RPMI7951 (cell line): ENCODE measurements at places on chromosomes 1 and 21. TPM values are rescaled to one million over a fixed set of nuclear protein-coding genes. Genes with fewer than 3 reads are reported as not detected.

Gene S100A2
- total RNA-seq = 9.0 and 11.2 TPM in 2 replicates

Gene SPRR5
- total RNA-seq = not detected in 2 replicates

Gene NFYC
- 26.1 and 42.6 TPM in 2 replicates for total RNA-seq

Gene DCST2
- total RNA-seq = not detected in 2 replicates

Gene F13B
- 0.24 TPM in 1 of 2 replicates, not detected in the other for total RNA-seq

Gene PDZK1IP1
- total RNA-seq = not detected in 2 replicates

GRCh38 chr1:208090388-208091301 lies 153.5 kb downstream of the PLXNA2 start:
- peak; percentile 96 for DNase-seq

DNA sequence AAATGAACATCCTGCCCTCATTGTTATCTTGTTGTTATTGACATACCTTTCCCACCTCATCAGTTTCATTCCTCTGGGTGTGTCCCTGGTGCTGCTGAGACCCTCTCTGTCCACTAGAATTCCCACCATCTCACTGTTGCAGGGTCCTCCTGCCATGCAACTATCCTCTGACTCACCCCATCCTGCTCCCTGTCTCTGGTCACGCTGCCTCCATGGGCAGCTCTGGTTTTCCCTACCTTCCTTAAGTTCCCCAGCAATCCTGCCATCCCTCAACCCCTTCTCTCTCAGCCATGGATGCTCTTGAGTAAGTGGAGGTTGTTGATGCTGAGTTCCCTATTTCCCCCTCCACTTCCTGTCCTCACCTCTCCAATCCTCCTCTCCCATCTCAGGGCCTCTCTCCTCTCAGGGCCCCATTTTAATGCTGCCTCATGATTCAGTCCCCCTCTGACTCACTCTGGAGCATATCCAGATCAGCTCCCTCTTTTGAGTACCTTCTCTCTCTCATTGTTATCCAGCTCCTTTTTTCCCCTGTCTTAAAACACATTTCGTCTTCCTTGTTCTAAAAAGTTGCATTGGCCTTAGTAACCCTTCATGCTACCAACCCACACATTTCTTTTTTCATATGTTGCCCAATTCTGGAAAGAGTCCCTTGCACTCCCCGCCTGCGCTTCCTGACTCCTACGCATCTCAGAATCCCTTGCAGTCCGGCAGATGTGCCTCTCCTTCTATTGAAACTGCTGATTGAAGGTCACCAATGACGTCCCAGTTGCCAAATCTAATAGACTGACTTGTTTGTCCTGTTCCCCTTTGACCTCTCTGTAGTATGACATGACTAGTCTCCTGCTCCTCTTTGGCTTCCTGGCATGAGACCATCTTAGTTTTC lies 92.0 kb downstream of the CNIH3 start:
- peak; percentile 84 for DNase-seq

- no peak for DNase-seq
Observed at GRCh38 chr1:167762061-167762746, 40.4 kb downstream of the MPZL1 start.

DNA sequence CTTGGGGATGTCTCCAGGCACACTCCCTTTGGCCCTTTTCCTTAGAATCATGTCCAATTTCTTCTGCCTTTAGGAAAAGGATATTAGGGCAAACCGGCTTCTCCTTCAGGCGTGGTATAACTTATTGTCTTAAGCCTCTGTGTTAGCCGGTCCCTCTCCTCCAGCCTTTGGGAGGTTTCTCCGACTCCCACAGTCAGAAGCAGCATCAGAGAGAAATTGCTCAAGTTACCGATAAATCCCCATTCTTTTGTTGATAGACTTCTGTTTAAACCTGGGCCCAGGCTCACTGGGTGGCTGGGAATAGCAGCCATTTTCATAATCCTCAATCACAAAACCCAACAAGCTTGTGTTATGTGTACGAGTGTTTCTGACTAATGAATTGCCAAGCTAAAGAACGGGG lies 85.4 kb upstream of the KAZN start:
- no peak for DNase-seq

- no peak for DNase-seq
Observed at GRCh38 chr1:7019510-7019909, 234.3 kb downstream of the CAMTA1 start.

- peak; percentile 94 for DNase-seq
Observed at GRCh38 chr1:153565529-153566374, at the start of gene S100A2. Gene S100A2, minus strand, starts transcription at chr1:153565844. Its CDS starts 1,967 bp downstream, at chr1:153563877.

DNA sequence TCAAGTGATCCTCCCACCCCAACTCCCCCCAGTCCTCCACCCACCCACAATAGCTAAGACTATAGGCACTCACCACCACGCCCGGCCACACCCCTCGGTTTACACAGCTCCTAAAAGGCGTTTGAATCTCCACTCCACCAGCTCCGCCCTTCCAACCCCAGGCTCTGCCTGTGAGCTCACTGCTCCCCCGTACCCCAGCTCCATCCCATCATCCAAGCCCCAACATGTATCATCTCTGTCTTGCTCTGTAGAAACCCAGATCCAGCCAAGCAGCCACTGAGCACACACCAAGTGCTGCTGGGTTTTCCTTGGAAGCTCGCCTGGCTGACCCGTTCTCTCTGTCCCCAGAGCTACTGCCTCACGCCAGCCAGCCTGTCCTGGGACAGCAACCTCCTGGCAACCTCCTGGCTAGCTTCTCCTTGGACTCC lies 12.0 kb upstream of the S100A2 start:
- no peak for DNase-seq

GRCh38 chr1:191595170-191595569 lies 563.1 kb upstream of the RGS18 start:
- DNase-seq = no peak

- no peak for DNase-seq
Observed at GRCh38 chr1:101238031-101238628, 1.3 kb downstream of the S1PR1 start.

GRCh38 chr1:90561911-90562310 lies 155.2 kb downstream of the BARHL2 start:
- no peak for DNase-seq

DNA sequence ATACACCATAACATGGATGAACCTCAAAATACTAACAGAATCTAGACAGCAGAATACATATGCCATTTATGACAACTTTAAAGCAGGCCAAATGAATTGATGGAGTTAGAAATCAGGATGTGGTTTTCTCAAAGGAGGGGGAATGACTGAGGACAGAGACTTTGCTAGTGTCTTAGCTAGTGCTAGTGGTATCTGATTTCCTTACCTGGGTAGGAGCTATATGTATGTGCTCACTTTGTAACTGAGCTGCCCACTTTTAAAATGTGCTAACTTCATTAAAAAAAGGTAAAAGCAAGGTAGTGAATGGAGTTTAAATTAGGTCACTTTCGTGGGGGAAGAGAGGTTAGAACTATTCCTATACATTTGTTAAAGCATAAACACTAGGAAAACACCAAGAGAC lies 2.6 kb downstream of the GTF2B start:
- DNase-seq = no peak

DNA sequence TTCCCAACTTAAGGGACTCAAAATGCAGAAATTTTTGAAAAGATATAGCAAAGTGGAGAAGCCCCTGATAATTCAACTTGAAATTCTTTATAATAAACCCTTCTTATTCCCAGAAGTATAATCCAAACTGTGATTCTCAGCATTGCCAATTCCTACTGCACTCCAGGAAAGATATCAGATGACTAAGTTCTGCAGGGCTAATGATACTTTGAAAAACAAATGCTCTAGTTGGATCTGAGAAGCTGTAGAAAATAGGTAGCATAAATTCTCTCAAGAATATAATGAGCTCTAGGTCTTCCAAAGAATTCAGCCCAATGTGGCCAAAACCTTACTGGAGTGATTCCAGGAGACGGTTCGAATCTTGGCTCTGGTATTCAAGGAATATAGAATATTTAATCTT lies 294.0 kb upstream of the PTBP2 start:
- DNase-seq = no peak
